Retina (tissue), 1 donor: ENCODE measurements at places on chromosomes 6 and 20.

GRCh38 chr6:38703949-38704590 is 1.1 kb upstream of the GLO1 start:
- DNase-seq: no peak

GRCh38 chr6:167998215-167998614 is 744 bp downstream of the KIF25 start:
- no peak for DNase-seq

DNA sequence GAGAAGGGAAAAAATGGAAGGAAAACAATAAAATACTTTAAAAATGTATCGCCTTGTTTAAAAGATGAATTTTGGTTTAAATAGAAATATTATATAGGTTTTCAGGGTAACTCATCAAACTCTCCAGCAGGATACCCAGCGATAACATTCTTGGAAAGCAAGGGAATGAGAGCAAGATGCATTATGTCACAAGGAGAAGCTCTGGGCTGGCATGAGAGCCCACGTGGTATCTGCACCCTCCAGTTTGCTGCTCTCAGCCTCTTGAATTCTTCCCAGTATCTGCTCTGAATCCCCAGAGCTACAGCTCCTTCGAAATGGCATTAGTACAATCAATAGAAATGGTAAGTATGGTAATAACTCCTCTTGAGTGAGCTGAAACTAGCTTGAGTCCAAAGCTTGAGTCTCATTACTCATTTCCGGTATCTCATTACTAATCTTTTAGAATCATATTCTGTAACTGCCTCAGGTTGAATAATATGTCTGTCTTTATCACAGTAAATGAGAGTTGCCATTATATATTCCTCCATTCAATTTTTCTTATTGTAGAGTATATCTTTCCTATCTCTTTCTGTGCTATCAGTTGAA is 4.9 kb upstream of the TMEM242 start:
- no peak for DNase-seq

DNA sequence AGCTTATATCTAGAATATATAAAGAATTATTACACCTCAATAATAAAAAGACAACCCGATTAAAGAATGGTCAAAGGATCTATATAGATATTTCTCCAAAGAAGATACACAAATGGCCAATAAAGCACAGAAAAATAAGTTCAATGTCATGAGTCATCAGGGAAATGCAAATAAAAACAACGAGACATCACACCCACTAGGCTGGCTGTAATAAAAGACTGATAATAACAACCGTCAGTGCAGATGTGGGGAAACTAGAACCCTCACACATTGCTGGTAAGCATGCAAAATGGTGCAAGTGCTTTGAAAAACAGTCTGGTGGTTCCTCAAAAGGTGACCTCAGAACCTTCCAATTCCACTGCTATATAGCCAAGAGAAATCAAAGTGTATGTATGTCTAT is 33.0 kb downstream of the TBX18 start:
- DNase-seq: no peak

DNA sequence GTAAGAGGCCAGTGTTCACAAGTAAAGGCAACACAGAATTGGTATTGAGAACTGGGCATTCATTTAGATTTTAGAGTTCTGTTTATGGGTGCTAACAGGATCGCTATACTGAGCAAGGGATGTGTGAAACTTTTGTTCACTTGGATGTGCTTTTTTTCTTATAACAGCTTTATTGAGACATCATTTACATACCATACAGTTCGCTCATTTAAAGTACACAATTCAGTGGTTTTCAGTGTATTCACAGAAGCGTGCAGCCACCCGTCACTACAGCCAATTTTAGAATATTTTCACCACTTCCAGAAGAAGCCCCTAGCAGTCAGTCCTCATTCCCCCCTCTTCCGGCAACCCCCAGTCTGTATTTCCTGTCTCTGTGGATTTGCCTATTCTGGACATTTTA is 48.7 kb downstream of the GFRA4 start:
- no peak for DNase-seq

DNA sequence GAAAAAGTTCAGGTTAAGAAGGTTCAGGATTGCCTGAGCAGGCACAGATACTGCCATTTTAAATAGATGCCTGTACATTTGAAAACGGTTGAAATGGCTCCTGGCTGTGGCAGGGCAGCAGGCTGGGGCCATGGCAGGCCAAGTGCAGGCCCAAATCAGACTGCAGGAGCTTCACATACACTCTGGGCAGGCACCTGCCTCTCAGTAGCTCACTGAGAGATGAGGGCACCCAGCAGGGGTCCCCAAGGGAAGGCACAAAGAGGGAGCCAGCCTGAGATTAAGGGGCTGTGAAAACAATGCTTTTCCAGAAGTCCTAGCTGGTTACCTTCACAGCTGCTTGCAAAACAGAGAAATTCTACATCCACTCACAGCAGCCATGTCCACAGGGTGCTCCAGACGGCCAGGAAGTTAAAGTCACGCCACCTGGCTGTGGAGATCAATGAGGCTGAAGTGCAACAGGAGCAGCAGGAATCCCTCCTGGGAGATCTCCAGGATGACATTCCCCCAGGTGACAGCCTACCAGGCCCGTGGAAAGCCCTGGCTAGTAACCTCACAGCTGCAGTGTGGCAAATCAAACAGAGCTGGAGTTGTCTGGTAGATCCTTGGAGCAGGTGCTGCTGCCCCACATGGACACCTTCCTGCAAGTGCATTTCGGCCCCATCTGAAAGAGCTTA is 6.2 kb upstream of the RAET1E start:
- no peak for DNase-seq

DNA sequence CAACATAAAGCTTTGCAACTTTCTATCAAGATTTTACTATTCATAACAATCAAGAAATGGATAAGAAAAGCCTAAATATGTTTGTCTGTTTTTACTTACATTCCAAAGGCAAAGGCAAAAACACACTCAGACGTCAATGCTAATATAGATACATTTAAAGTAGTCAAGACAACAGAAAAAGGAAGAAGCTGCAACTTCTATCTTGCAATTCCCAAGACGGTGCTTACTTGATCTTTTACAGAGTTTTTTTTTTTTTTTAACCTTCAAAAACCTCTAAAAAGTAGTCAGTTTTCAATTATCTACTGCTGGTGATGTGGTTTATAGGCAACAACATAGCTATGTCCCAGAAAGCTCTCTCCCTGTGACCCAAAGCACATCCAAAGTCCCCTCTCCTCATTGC is 58.1 kb downstream of the EPB41L2 start:
- no peak for DNase-seq

DNA sequence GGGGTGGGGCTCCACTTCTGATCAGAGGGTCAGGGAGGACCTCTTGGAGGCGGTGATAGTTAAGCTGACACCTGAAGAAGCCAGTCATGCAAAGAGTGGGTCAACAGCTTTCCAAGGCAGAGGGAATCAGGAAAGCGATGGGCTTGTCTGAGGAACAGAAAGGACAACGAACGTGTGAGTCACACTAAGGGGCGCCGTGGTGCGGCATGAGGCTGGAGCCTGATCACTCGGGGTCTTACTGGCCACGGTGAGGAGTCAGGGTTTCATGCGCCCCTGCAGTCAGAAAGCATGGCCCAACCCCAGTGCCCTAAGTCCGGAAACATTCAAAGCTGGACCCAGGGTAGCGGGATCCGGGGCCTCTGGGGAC is 50.6 kb upstream of the SLC32A1 start:
- DNase-seq: no peak

DNA sequence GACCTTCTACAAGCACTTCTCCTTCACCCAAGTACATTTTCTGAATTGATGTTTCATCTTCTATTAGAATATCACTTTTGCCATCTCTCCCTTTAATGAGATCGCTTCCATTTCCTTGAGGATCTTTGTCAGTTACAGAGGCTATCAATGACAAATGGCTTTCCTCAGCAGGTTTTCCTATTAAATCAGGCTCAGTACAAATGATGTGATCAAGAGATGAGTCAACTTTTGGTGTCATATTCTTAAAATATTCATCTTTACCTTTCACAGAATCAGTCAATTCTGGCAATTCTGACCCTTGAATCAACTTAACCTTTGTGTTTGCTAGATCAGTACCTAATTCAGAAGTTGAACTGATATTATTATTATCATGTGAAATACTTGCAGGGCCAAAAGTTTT is 37.3 kb downstream of the DST start:
- no peak for DNase-seq

DNA sequence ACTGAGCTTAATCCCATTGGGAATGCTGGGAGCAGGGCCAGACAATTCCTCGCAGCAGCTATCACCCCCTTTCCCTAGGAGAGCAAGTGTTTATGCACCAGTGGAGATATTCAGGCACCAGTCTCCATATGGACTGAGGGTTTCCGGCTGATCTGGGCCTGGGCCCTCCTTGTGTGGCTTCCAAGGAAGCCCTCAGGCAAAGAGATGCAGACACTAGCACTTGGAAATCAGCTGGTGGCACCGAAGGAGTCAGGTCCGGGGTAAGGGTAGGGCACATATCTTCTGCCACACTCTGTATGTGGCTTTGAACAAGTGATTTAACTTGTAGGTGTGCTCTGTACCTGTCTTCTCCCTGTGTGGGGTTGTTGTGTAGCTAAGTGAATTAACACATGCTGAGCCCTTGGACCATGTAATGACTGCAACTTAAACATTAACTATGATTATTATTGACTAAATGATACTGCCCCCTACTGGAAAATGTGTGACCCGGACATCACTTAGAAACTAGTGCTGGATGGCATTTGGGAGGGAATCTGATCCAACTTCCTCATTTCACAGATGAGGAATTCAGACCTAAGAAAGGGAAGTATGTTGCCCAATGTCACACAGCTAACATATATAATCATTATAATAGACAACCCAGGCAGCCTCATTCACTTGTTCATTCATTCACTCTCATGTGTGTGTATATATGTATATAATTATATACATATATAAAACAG is 19.3 kb upstream of the WFDC2 start:
- no peak for DNase-seq

DNA sequence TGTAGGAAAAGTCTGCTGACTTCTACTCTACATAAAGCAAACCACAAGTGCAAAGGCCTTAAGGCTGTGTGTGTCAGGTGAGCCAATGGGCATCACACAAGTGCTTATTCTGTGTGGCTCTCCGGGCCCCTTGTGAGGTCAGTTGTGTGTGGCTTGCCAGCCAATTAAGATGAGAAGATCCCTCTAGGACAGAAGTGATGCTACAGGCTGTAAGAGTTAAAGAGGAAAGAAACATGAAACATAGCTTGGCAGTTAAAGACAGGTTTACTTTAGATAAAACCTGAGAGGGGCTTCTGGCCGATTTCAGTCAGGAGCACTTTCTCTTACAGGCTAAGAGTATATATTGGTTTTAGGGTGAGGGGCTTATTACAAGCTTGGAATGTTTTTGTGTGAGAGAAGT is 242.4 kb downstream of the NFATC2 start:
- no peak for DNase-seq

DNA sequence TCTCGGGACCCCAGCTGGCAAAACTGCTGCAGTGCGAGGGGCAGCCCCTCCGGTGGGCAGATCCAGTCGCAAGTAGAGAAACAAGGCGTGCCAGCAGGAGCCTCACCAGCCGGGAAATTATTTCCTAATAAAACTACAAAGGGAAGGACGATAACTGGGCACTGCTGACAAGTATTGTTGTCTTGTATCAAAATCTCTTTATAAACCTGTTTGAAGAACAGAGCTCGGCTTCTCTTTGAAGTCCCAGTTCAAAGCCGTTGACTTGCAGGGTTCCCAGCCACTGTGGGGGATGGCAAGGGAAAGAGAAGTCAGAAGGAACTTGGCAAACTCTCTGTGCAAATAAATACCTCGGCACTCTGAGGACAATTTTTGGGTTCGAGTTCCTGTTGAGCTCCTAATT is 504.5 kb downstream of the CD83 start:
- DNase-seq: peak; percentile 28

- no peak for DNase-seq
These were observed 399.7 kb upstream of the ADGRB3 start for GRCh38 chr6:68235326-68235784.

GRCh38 chr20:12902992-12903391 is 105.8 kb upstream of the SPTLC3 start:
- DNase-seq: no peak

DNA sequence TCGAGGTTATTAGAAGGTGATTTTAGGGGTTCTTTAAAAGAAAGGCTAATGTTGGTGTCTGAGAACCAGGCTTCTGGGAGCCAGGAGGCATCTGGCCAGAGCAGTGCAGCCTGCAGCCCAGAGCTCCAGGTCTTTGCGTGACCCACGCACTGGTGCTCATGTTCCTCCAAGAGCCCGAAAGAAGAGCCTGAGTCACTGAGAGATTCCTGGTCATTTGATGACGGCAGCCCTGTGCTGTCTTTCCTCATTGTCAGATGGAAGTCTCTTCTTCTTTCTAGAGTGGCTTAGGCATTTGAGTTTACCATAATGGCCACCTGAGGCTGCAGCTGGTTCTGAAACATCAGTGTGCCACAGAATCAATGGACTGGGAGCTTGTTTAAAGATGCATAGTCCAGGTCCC is 46.4 kb downstream of the CD109 start:
- DNase-seq: no peak

- DNase-seq: no peak
These were observed 33.5 kb downstream of the CARMIL1 start for GRCh38 chr6:25312703-25313102.

DNA sequence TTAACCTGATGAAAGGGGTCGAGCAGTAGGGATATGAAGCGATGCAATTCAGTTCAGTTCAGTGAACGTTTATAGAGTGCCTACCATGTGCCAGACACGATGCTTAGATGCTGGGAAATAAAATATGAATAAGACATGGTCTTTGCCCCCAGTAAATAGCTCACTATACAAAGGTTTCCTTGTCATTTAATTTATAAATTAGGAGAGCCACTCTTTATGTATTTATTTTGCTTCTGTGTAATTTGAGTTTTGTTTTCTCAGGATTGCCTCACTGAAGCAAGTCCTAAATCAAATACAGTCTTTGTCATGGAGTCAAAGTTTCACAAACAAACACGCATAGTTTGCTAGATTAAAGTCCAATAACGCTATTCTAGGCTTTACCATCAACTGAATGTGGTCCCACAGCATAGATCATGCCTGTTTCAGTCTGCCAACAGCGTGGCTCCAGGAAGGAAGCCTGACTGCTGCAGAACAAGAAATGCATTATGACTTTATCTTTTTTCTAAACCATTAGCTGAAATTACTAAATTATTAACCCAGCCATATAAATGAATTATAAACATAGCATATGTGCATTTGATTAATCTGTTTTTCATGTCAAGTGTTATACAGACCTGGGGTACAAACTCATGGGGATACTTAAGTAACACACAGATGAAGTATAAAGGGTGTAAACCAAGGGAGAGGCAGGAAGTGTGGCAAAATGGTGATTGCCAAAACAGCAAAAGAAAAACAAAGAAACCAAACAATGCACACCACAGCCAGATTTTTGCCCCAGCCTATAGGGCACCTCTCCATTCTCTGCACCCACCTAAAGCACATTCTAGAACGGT is 29.8 kb upstream of the CCN2 start:
- no peak for DNase-seq

- DNase-seq: peak; percentile 35
These were observed 71.3 kb upstream of the SLC2A12 start for GRCh38 chr6:134123666-134124208.
